ENCODE measurements at places on chromosomes 16 and 17.
A peak's percentile ranks its signal among the peaks of the same experiment; 100 is the strongest.

DNA sequence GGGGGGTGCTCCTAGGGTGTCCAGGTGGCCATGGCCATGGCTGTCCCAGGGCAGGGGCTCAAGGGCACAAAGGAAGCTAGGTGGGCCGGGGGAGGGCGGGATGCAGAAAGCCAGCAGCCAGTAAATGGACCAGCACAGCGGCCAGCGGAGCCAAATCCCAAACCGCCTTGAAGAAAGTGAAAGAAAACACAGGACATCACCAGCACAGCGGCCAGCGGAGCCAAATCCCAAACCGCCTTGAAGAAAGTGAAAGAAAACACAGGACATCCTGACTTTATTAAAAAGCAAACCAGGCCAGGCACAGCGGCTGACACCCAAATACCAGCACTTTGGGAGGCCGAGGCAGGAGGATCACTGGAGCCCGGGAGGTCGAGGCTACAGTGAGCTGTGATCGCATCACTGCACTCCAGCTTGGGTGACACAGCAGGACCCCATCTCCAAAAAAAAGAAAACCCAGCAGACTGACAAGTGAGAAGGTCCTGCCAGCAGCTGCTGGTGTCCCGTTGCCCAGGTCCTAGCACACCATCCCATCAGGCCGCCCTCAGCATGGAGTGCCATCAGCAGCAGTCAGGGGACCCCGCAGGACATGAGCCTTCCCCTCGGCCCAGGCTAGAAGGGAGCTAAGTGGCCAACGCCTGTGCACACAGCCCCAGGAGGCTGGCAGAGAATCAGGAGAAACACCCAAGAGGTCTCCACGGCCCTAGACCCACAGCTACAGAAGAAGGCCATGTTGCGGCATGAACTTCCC lies 17.0 kb downstream of the SLC38A10 start:
- DNase-seq, result no peak

DNA sequence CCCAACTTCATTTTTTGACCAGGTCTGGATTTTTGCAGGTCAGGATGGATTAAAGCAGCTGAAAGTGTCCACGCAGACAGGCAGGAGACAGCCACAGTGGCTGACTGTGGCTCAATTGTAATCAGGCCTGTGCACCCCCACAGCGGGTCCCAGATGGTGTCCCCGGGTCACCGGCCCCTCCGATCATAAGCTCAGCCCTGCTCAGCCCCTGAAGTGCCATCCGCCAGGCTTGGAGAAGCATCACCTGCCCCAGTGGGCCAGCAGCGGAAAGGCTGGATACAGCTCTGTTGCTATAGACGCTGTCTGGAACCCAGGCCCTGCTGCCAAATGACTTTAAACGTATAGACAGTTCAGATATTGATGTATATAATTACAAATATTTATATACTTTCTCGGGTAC lies 60.6 kb downstream of the RPH3AL start:
- DNase-seq, result no peak

GRCh38 chr17:73510981-73511718 lies 133.1 kb downstream of the SDK2 start:
- DNase-seq, result no peak

DNA sequence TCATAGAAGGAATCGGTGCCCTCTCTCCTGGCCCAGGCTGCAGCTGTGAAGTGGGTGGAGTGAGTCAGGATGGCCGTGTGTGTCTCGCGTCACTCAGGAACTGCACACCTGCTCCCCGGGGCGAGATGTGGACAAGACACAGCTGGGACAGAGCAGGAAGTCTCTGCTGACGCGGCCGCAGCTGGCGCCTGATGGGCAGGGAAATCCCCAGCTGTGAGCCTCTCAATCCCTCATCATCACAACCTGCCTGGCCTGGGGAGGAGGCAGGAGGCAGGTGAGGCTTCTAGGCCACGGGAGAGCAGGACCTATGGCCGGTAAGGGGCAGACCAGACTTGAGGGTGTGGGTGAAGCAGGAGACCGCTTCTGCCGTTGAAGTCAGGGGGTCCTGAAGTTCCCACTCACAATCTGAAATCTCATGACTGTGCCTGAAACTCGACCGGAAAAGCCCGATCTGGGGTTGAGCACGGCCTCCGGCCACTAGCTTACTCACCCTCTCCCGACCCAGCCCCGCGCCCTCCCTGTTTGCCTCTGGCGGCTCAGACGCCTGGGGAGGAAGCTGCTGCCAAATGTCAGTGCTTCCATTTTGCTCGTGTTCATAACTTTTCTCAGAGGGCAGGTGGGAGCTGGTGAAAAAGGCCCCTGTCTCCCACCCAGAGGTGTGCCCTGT lies 1.1 kb upstream of the TRPV3 start:
- DNase-seq, result peak; percentile 92

GRCh38 chr16:21164521-21165168 lies 6.2 kb downstream of the LDAF1 start:
- DNase-seq, result no peak

DNA sequence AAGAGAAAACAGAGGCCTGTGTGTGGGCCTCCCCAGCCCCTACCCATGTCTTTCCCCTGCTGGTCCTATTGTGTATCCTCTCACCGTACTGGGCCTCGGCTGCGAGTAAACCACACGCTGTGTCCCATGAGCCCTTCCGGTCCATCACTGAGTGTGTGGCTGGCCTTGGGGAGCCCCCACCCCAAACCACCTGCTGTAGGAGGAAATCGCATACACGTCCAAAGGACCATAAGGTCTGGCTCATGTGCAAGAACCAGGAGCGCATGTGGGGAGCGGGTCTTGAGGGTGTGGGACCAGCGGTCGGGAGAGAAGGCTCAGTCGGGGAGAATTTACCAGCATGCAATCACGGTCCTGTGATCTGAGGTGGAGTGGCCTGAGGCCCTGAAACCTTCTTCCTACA lies 38.4 kb upstream of the DNAH17 start:
- no peak for DNase-seq

- DNase-seq, result no peak
Observed at GRCh38 chr17:11138023-11138422, 103.0 kb upstream of the SHISA6 start.

DNA sequence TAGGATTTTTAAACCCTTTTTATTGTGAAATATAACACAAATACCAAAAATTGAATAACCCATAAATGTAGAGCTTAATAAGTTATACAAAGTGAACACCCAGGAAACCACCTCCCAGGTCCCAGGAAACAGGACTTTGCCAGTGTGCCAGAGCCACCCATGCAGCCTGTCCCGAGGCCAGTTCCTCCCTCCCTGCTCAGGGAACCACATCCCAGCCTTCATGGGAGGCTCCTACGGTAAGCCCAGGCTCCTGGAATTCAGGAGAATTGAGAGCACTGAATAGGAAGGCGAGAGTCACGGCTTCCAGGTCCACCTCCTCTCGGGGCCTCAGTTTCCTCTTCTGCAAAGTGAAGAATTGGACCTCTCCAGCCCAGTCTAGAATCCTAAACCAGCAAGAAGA lies 178.2 kb downstream of the TMEM132E start:
- no peak for DNase-seq

- DNase-seq, result no peak
Observed at GRCh38 chr16:2458887-2459646, 842 bp upstream of the TEDC2 start.

GRCh38 chr17:6452471-6453266 lies 8.4 kb downstream of the PIMREG start:
- no peak for DNase-seq

- no peak for DNase-seq
Observed at GRCh38 chr17:76050538-76051467, 21.5 kb downstream of the SRP68 start.

DNA sequence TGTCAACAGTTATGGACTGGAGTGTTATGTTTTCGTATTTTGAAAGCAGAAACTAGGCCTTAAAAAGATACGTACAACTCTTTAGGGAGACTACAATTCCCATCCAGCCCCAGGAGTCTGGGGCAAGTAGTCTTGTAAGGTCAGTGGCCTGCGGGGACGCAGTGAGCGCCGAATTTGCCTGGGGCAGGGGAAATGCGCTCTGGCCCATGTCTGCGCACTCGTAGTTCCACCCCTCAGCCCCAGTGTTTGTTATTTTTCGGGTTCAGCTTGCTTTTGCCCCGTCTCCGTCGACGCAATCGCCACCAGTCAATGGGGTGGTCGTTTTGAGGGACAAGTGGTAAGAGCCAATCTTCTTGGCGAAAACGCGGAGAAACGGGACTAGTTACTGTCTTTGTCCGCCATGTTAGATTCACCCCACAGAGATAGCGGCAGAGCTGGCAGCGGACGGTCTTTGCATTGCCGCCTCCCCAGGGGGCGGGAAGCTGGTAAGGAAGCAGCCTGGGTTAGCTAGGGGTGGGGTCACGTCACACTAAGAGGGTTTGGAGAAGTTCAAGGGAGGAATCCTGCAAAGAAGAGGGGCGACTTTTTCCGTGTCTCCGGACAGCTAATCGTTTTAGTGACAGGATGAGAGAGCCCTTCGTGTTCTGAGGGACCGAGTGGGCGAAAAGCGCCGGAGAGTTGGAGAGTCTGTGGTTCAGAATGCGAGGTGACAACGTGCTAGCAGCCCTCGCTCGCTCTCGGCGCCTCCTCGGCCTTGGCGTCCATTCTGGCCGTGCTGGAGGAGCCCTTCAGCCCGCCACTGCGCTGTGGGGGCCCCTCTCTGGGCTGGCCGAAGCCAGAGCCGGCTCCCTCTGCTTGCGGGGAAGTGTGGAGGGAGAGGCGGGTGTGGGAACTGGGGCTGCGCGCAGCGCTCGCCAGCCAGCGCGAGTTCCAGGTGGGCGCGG lies 1.1 kb upstream of the BRCA1 start:
- no peak for DNase-seq

GRCh38 chr17:8965394-8966168 lies at the start of gene PIK3R5:
Gene PIK3R5, minus strand, starts transcription at chr17:8965707. Its CDS starts 54,213 bp downstream, at chr17:8911494.
- DNase-seq, result peak; percentile 95

DNA sequence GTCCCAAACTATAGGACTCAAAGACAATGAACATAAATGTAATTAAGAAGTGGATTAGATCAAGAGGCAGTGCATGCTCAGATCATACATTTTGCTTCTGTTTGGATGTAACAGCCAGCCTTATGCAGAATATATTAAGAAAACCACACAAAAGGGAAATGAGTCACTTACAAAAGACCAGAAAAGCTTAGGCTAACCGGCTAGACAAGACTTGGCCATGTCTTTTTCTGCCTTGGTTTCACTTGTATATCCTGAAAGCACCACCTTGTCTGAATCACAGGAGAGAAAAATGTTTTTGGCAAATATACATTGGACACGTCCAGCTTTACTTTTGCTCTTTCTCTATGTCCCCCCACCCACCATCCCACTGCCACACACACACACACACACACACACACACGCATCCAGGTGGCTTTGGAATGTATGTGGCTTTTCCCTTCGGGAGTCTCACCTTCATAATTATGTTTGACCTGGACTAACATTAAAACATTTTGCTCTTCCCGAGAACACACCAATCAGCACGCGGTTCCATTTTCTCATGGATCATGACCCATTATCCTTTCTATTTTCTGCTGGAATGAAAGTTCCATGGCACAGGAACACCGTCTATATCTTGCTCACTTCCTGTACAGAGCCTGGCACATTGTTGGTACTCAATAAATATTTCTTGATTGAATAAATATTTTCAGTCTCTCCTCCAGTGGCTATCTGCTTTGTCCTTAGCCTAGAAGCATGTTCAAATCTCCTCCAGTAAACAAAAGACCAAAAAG lies 64.6 kb downstream of the CDK5R1 start:
- DNase-seq, result peak; percentile 70

GRCh38 chr17:40496170-40496569 lies 5.3 kb downstream of the TNS4 start:
- DNase-seq, result no peak

GRCh38 chr16:86669937-86670749 lies 91.8 kb downstream of the FOXL1 start:
- DNase-seq, result no peak

- DNase-seq, result no peak
Observed at GRCh38 chr16:49911430-49911829, 55.5 kb upstream of the ZNF423 start.

DNA sequence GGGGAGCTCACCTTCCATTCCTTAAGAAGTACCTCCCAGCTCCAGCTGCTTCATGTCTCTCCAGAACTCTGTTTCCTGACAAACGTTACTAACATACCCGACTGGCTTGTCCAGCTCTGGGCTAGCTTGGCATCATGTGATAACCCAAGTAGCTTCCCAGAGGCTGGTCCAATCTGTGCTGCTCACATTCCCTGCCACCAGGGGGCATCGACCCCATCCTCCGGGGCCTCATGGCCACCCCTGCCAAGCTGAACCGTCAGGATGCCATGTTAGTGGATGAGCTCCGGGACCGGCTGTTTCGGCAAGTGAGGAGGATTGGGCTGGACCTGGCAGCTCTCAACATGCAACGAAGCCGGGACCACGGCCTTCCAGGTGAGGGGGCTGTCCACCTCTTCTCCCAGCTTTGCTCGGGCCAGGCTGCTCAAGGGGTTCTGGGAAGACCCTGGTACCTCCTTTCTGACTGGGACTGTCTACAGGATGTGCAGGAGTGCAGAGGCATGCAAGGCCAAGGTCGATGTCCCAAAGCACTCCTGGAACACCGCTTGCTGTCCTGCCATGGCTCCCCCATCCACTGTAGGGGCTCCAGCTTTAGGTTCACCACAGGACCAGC lies 7.6 kb downstream of the EPX start:
- peak; percentile 78 for DNase-seq
